ENCODE measurements at places on chromosomes 3 and 15. TPM values are rescaled to one million over a fixed set of nuclear protein-coding genes. Genes with fewer than 3 reads are reported as not detected.
A peak's percentile ranks its signal among the peaks of the same experiment; 100 is the strongest.

DNA sequence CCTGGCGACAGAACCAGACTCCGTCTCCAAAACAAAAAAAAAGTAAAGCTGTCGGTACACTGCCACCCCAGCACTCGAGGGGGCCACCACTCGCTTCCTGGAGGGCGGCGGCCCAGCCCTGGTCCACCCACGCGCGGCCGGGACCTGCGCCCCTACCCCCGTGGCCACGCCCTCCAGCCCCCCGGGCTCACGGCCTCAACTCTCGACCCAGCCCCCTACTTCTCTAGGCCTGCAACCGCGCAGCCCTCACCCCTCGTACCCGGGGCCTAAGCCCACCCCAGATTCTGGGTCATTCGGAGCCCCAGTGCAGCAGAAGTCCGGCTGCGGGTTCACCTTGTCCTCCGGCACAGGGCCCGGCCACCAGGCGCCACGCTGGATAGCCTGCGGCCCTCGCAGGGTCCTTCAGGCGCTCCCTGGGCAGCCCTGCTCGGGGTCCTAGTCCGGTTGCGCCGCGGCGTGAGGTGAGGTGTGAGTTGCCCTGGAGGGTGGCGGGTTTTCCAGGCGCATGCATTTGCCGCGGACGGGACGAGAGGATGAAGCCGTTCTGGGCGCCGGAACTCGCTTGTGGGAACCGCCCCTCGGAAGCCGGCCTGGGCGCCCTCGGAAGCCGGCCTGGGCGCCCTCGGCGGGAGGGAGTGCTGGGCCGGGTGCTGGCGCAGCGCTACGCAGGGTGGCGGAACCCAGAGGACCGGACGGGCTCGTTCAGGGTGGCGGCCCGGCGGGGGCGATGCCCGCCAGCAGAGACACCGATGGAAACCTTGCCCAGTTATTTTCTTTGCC is 32.3 kb downstream of the SPINK8 start:
- H3K27ac ChIP-seq, result peak within 1 kb of the TSS; percentile 75
- H3K27me3 ChIP-seq, result no peaks in the 10 kb centered on the region

GRCh38 chr3:34198309-34198708 is 399.9 kb downstream of the PDCD6IP start:
- H3K36me3 ChIP-seq, result no peaks in the 10 kb centered on the region
- no peak overlapping the region for H3K4me3 ChIP-seq
- H3K27me3 ChIP-seq, result no peaks in the 10 kb centered on the region
- H3K4me1 ChIP-seq, result peaks cover 14% of the 10 kb centered on the region
- no peak overlapping the region for H3K27ac ChIP-seq

DNA sequence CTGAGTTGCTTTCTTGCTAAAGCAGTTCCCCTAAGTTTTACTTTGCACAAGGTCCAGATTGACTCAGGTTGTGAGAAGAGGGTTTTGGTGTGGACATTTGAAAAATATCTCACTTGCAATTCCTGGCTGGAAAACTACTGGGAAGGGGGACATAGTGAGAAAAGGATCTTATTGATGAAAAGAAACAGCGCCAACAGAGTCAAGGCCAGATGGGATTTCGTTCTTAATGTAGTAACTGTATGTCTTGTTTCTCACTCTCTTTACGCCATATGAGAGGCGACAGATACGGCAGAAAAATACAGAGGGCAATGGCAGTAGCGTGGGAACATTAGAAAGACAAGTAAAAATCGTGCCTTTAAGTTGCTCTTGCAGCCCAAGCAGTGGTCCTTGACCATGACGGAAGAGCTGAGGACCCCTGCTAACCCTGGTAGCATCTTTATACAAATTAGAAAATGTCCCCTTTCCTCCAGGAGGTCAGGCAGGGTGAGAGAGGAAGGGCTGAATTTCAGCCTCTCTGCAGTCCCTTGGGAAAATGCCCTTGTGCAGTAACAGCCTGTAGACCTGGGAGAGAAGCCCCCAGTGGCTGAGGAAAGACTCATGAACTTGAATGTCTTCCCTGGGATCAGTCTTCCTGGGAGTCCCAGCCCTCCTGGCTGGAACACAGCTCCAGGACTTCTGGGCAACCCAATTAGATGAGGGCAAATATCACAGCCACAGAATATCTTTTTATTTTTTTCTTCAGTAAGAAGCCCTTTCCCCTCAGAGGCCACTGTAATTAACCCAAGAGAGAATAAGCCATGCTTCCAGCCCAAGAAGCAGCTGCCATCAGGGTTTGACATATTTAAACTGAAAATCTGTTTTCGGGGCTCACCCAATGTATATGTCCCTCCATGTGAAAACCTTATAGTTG is 113.4 kb downstream of the CD47 start:
- H3K36me3 ChIP-seq, result no peaks in the 10 kb centered on the region
- peaks cover 7% of the 10 kb centered on the region for H3K4me1 ChIP-seq
- H3K27me3 ChIP-seq, result no peaks in the 10 kb centered on the region
- no peak overlapping the region for H3K27ac ChIP-seq
- no peak for DNase-seq

Gene FGF12
- total RNA-seq, result not detected

GRCh38 chr15:91885714-91886270 is 32.3 kb downstream of the SLCO3A1 start:
- H3K4me1 ChIP-seq, result peaks cover 44% of the 10 kb centered on the region
- peak; percentile 45 for DNase-seq
- no peaks in the 10 kb centered on the region for H3K27me3 ChIP-seq
- no peak overlapping the region for H3K4me3 ChIP-seq
